Metanephros (tissue), 2 donors: ENCODE measurements at places on chromosomes 13 and 19. TPM values are rescaled to one million over a fixed set of nuclear protein-coding genes. Genes with fewer than 3 reads are reported as not detected.

VSTM1 gene
- total RNA-seq, result 2.9 TPM

CELF5 gene
- total RNA-seq, result 0.58 TPM

GTF3A gene
- total RNA-seq, result 50.0 TPM

GARRE1 gene
- 48.0 TPM for total RNA-seq

MCEMP1 gene
- total RNA-seq, result 0.64 TPM

FBXL12 gene
- total RNA-seq, result 29.4 TPM

CEACAM4 gene
- total RNA-seq, result 2.2 TPM

GIPR gene
- total RNA-seq, result 4.1 TPM
